ENCODE measurements at places on chromosomes 6 and 20. TPM values are rescaled to one million over a fixed set of nuclear protein-coding genes. Genes with fewer than 3 reads are reported as not detected.

Gene HTR1E
- not detected for total RNA-seq

Gene CLVS2
- total RNA-seq = not detected

Gene SPDEF
- not detected for total RNA-seq

Gene NCOA3
- total RNA-seq = 309 TPM

Gene ADAM33
- total RNA-seq = not detected

Gene QRSL1
- total RNA-seq = 42.1 TPM

Gene MATN4
- total RNA-seq = not detected

Gene REM1
- not detected for total RNA-seq

Gene GPX6
- not detected for total RNA-seq

Gene RCAN2
- not detected for total RNA-seq

Gene CGAS
- total RNA-seq = 24.7 TPM

Gene BCAS4
- 91.0 TPM for total RNA-seq

Gene BNIP5
- total RNA-seq = 0.10 TPM

Gene MCCD1
- not detected for total RNA-seq

Gene UFL1
- 25.0 TPM for total RNA-seq

Gene MCHR2
- total RNA-seq = not detected

Gene ZSWIM1
- total RNA-seq = 18.5 TPM

Gene PEX6
- total RNA-seq = 17.1 TPM

Gene SSTR4
- total RNA-seq = not detected

Gene OSBPL2
- 76.6 TPM for total RNA-seq

Gene DEFB132
- not detected for total RNA-seq

Gene SALL4
- total RNA-seq = not detected

Gene PHACTR3
- total RNA-seq = not detected

Gene PPIL6
- total RNA-seq = 1.8 TPM

Gene RFX6
- not detected for total RNA-seq

Gene NFS1
- total RNA-seq = 29.0 TPM

Gene DLL1
- 4.5 TPM for total RNA-seq

Gene COL12A1
- total RNA-seq = not detected

Gene ADGRB3
- total RNA-seq = not detected

Gene TRDN
- not detected for total RNA-seq

Gene DPPA5
- not detected for total RNA-seq
